HT1080 (cell line): ENCODE measurements at places on chromosomes 1 and 21.

- no peak for DNase-seq
Measured at GRCh38 chr1:200427744-200428143, 17.9 kb upstream of the ZNF281 start.

GRCh38 chr1:83101406-83101805 is 897.5 kb downstream of the TTLL7 start:
- no peak for DNase-seq

- no peak for DNase-seq
Measured at GRCh38 chr1:93200714-93201113, 20.2 kb downstream of the CCDC18 start.

DNA sequence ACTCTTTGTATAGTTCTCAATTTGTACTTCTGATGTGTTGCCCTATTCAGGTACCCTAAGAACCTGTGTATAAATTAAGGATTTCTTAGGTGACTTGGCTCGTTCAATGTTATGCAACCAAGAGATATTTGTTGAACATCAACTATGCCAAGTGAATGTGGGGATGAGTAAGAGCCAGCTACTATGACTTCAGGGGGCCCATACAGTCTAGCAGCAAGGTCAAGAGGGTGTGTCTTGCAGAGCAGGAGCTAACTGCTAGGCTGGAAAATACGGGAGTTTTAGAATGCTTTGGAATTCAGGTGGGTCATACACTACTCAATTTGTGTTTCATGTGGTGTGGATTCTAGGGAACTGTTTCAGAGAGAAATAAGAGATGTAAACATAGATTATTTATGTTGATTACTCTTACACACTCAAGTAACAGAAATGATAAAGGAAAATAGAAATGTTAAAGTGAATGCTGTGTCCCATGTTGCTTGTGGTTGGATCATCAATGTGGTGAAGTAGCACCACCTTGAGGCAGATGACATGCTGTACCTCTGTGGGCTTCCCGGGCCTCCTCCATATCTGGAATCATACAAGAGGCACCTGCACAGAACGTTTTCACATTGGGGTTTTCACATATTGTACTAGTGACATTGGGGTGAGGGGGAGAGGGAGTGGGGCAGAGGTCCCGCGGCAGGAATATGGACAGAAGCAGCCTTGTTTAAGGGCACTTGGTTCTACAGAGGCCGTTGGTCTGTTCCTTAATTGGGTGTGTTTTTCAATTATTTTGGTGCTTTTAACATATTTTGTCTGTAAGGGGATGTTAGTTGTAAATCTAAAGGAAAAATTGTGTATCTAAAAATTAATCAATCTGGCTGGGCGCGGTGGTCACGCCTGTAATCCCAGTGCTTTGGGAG is 12.4 kb downstream of the ARPC5 start:
- peak; percentile 67 for DNase-seq

DNA sequence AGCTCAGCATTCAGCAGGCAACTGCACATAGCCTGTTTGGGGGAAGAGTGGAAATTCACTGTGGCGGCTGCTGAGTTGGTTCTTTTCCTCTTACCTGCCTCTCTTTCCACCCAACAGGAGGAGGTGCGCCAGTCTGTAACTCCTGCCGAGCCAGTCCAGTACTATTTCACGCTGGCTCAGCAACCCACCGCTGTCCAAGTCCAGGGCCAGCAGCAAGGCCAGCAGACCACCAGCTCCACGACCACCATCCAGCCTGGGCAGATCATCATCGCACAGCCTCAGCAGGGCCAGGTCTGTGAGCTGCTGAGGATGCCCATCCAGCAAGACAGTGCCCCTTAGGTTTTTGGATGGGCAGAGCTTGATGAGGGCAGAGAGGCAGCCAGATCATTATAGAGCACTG is 25.6 kb upstream of the KCNQ4 start:
- no peak for DNase-seq

GRCh38 chr1:151539321-151540020 is 638 bp upstream of the TUFT1 start:
- peak; percentile 96 for DNase-seq

DNA sequence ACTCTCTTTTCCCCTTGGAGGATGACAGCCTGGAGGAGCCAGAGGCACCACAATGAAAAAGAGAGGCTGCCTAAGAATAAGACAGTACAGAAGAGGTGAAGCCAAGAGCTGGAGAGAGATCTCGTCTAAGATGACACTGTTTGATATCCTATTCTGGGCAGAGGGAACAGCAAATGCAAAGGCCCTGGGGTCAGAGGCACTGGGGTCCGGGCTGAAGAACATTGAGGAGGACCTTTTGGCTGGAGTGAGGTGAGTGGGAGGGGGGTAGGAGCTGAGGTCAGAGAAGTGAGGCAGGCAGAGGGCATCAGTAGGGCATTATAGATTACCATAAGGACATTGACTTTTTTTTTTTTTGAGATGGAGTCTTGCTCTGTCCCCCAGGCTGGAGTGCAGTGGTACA is 19.3 kb upstream of the TMEM51 start:
- no peak for DNase-seq

DNA sequence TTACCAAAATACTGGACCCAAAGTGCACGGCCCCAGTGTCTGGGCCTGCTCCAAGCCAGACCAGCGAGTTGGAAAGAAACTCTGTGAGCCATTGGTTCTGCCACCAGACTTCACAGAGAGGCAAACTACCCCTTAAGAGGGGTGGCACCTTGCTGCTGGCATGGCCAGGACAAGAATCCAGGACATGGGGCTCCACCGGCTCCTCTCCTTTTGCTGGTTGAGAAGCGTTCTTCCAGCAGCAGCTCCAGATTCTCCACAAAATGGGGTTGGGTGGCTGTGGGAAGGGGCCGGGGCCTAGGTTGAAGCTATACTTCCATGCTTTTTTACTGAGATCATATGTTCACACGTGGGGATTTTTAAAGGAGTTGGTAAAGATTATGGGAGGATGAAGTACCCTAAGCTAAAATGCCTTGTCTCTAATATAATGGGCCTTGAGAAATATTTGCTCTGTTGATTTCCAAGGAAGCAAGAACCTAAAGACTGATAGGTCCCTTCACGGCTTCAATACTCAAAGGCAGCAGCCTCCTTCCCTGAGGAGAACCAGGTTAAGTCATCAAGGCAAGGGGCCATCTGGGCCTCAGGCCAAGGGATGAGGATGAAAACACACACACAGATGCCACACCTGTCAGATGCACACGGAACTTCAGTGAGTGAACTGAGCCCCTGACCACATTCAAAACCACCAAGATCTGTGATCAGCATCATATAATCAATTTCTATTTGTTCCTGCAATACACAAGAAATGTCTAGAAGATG is 3.1 kb downstream of the C1orf198 start:
- no peak for DNase-seq

DNA sequence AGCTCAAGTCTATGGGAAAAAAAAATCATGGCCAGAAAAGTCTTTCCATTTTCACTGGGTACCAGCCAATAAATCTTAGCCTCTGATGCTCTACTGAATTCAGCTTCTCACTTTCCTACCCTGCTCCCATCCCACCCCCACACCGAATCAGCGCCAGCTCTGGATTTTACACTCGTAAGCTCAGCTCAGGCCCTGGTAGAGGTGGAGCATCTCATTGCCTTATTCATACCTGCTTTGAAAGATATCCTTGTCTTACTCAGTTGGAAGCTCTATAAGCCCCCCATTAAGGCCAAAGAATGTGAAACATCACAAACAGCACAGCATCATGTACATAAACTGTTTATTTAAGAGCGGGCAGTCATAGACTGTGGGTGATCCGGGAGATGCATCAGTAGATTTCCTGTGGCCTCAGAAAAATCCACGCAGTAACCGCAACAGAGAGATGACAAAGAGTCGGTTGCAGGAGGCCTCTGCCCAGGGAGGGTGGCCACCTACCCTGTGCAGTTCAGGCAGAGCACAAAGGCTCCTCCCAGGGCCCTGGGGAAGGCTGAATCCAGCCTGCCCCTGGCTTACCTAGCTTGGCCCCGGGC is 36.4 kb upstream of the ETS2 start:
- peak; percentile 82 for DNase-seq

GRCh38 chr21:44090325-44090724 is 16.9 kb upstream of the PWP2 start:
- DNase-seq = no peak

DNA sequence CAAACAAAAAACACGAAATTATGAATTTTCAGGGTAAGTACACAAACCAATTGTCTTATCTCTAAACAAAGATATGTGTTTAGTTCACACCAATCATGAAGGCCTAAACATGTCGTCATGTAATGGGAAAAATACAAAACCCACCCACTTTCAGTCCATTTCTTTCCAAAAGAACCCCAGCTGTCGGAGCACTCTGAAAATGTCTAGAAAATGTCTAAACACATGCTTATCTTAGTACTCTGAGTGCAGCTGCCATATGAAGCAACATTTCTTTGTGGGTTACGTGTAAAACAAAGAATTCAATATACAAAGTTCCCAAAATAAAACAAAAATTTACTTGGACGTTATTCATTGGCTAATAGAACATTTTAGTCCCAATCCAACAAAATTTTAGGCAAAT is 22.7 kb downstream of the SERBP1 start:
- no peak for DNase-seq

DNA sequence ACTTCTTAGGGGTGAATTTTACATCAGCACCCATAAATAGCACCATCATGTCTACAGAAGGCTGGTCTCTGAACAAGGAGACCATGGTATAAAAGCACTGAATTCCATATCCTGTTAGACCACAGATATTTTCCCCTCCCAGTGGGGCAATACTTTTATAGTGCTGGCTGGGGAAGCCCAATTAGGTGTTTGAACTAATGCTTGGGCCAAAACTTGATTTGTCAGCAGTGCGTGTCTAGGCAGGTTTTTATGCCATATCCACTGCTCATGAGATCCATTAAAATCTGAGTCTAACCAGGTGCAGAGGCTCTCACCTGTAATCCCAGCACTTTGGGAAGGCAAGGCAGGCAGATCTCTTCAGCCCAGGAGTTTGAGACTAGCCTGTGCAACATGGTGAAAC is 623.0 kb downstream of the NPHP4 start:
- no peak for DNase-seq

DNA sequence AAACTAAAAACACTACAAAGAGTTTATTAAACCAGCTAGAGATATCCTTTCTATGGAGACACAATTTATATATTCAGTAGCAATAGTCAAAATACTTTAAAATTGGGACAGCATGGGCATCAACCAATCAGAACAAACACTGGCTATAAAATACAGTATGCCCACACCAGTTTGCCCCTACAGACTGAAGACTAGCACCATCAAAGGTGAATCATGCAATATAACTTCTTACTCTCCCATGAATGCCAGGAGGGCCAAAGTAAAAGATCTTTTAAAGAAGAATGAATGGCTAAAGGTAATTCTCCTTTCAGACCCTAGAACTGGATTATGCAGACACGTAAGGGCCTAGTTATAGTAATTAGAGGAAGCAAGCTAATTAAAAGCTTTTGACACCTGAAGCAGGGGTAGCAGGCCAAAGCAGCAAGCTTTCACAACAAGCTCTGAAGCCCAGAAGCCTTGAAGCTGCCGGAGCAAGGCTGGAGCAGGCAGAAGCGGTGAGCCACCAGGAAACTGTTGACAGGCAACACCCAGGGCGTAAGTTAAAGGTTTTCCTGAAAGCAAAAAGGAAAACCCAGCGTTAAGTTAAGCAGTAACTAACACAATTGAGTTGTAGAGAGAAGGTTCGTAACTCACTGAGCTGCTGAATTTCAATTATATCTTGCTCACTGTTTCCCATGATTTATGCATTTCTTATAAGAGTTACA is 99.3 kb downstream of the CDC42BPA start:
- no peak for DNase-seq

- peak; percentile 37 for DNase-seq
Measured at GRCh38 chr1:89464008-89464407, 60.6 kb upstream of the LRRC8B start.

- peak; percentile 89 for DNase-seq
Measured at GRCh38 chr1:27145934-27146354, 9.0 kb downstream of the SLC9A1 start.

- DNase-seq = no peak
Measured at GRCh38 chr1:36107394-36107793, 17.6 kb downstream of the COL8A2 start.

GRCh38 chr21:45931397-45931969 is 50.1 kb upstream of the COL6A1 start:
- DNase-seq = no peak

DNA sequence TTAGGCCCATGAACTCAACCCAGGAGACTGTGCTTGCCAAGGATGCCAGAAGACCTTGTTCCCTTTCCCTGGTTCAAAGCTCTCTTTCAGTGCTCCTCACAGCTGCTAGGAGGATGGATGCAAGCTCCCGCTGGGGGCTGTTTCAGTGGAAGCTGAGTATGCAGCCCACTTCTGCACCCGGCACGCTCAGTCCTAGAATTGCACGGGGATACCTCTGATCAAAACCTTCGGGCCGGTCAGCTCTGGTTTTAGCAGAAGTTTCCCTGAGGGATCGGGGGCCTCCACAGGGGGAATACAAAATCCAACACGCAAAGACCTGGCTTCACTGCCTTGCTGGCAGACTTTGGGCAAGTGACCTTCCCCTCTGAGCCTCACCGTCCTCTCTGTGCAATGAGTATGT is 4.2 kb upstream of the SSBP3 start:
- no peak for DNase-seq

GRCh38 chr1:4768553-4768952 is 114.1 kb downstream of the AJAP1 start:
- DNase-seq = peak; percentile 24

DNA sequence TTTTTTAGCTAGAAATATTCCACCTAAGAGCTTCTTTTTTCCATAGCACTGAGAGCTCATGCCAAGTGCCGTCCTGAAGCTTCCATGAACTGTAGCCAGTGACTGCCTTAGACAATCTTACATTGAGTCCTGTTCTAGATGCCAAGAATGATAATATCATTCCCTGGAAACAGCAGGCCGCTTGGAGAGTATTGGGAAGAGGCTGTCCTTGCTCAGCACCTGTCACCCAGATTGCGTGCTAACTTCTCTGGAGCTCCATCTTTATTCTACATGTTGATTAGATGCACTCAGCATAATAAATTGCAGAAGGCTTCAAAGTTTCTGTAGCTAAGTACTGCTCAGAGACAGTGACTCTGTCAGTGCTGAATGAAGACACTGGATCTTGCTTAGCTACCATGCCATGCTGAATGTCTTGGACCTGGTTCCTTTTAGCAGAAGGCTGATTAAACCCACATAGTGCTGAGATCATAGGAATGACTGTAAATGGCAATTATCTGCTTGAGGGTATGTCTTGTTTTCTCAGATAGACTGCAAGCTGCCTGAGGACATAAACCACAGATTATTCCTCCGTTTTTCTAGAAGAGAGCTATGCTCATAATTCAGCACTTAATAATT is 83.1 kb upstream of the IRF2BP2 start:
- DNase-seq = no peak

DNA sequence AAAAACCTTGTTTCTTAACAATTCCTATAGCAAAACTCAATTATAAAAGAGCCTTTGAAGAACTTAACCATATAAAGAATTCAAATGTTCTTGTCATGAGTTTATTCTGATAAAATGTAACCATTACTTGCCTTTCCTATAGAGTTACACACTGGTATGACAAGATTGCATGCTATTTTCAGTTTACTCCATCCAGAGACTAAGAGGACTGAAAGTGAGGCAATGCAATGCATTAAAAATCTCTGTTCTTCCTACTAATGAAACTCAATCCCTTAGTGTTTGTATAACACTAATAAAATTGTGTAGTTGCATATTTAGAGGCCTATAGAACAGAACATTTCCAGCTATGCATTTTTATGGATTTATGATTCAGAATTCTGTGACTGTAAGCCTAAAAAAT is 88.1 kb downstream of the COP1 start:
- no peak for DNase-seq
